Neural progenitor cell (in vitro differentiated cells): ENCODE measurements at places on chromosomes 13 and 19.

DNA sequence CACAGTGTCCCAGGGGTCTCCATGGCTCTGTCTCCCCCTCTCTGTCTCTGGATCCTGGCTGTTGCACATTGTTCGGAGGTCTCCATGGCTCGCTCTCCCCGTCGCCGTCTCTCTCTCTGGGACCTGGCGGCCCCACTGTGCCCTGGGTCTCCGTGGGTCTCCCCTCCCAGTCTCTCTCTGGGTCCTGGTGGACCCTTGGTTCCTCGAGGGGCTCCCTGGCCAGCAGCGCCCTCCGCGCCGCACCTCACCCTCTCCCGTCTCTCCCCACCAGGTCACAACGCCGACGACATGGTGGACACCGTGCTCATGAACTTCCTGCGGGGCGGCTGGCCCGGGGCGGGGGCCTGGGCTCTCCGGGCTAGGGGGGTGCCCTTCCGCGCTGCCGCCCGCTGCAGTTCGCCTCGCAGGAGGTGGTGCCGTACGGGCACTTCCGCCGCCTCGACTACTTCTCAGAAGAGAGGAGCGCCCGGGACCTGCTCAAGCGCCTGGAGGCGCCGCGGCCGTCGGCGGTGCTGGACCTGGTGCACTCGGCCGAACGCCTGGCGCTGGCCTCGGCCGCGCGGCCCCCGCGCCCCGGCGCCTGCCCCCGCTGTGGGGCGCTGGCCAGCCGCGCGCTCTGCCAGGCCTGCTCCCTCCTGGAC is 29.1 kb downstream of the SIGLEC5 start:
- no peaks in the 10 kb centered on the region for H3K36me3 ChIP-seq
- no peak overlapping the region for H3K4me3 ChIP-seq
- no peak overlapping the region for H3K27ac ChIP-seq
- no peak for DNase-seq

GRCh38 chr13:33919120-33919519 is 101.2 kb downstream of the RFC3 start:
- no peaks in the 10 kb centered on the region for H3K27me3 ChIP-seq
- H3K36me3 ChIP-seq, result no peaks in the 10 kb centered on the region
- peaks cover 7% of the 10 kb centered on the region for H3K4me1 ChIP-seq
- no peak for DNase-seq

DNA sequence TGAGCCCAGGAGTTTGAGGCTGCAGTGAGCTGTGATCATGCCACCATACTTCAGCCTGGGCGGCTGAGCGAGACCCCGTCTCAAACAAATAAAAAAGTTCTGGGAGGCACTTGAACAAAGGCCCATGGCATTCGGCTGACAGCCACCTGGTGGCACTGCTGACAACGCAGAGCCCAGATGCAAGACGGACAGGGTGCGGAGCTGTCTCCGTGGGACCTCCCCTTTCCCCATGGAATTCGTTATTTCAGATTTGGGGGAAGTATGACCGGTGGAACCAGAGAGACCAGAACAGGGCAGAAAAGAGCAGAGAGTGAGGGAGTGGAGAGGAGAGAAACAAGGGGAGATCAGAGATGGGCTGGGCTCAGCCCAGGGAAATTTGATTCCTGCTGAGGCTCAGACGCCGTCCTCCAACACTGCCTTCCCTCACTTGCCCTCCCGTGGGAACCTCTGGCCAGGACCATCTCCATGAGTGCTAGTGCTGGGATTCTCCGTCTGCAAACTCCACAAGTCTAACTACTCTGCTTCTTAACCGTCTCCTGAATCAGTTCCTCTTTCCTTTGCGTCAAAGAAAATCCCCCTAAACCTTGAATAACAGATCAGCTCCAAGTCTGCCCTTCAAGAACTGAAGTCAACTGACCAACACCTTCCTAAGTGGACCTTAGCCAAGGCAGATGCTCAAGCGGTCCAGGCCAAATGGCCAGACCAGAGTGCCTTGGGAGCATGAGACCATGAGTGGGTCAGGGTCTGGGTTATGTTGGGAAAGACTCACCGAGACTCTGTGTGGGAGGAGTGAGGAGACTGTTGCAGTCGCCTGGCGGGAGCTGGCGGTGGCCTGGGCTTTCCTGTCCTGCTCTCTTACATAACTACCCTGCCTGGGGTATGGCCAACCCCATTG is 11.9 kb upstream of the ATF5 start:
- no peak overlapping the region for H3K4me3 ChIP-seq
- peak; percentile 49 for DNase-seq
- no peaks in the 10 kb centered on the region for H3K27me3 ChIP-seq
- no peaks in the 10 kb centered on the region for H3K4me1 ChIP-seq
- no peaks in the 10 kb centered on the region for H3K36me3 ChIP-seq

DNA sequence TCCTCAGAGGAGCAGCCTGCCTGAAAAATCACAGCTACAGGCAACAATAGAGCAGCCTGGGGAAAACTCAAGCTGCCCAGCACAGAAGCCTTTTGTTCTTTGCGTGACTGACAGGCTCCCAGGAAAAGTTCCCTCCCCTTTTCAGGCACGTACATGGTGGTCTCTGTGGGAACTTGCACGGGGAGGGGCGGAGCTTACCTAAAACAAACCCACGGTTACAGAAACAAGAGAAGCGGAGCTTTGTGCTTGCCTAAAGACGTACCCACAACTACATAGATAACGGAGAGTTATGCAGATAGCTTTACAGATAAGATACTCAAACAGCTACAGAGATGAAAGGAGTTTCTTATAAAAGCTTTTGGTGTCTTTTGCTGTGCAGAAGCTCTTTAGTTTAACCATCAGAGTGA is 11.4 kb downstream of the ETFB start:
- H3K27ac ChIP-seq, result peak overlapping the region; percentile 78
- no peaks in the 10 kb centered on the region for H3K27me3 ChIP-seq
- peak overlapping the region; percentile 29 for H3K4me3 ChIP-seq
- H3K4me1 ChIP-seq, result peaks cover 13% of the 10 kb centered on the region
- no peaks in the 10 kb centered on the region for H3K36me3 ChIP-seq
- peak; percentile 94 for DNase-seq

DNA sequence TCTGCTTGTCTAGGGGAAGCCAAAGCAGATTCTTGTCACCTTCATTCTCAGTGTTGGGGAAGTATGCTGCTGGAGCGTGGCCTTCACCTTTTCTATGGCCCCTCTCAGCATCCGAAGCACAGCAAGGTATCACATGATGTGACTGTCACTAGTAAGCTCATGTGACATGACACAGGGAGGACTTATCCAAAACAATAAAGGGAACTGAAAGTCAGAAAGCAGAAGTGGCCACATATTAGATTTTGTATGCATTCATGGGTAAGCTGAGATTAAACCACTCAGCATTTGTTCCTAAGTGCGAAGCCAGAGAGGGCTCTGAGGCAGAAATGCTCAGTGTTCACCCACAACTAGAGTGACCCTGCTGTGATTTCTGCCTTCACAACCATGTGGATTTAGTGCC is 72.8 kb upstream of the PCDH8 start:
- DNase-seq, result no peak
- H3K27ac ChIP-seq, result no peak overlapping the region
- H3K36me3 ChIP-seq, result no peaks in the 10 kb centered on the region
- H3K4me3 ChIP-seq, result no peak overlapping the region

- no peak overlapping the region for H3K4me3 ChIP-seq
- DNase-seq, result peak; percentile 58
- peaks cover 12% of the 10 kb centered on the region for H3K4me1 ChIP-seq
- H3K27ac ChIP-seq, result no peak overlapping the region
- H3K27me3 ChIP-seq, result peaks cover 41% of the 10 kb centered on the region
- no peaks in the 10 kb centered on the region for H3K36me3 ChIP-seq
Measured at GRCh38 chr13:40668335-40668734, 1.9 kb upstream of the FOXO1 start.

GRCh38 chr13:99220199-99220935 is 19.7 kb downstream of the UBAC2 start:
- H3K27ac ChIP-seq, result no peak overlapping the region
- no peaks in the 10 kb centered on the region for H3K27me3 ChIP-seq
- peaks cover 28% of the 10 kb centered on the region for H3K4me1 ChIP-seq
- no peak for DNase-seq
- no peaks in the 10 kb centered on the region for H3K36me3 ChIP-seq
- H3K4me3 ChIP-seq, result no peak overlapping the region

DNA sequence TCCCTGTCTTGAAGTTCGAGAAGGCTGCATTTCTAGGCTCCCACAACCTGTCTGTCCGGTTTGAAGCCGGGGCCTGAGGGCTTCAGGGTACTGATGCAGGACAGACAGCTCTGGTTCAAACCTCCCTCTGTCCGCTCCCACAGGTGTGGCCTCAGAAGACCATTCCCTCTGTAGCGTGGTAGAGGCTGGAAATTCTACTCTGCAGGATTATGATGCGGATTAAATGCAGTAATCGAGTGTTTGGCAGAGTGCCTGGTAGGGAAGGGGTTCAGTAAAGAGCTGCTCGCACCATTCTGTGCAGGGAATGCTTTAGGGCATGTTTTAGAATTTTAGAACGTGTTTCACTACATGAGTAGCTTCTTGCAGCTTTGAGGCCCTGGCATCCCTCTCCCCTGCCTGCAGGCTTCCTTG is 30.5 kb downstream of the PPP1R37 start:
- H3K27ac ChIP-seq, result no peak overlapping the region
- no peaks in the 10 kb centered on the region for H3K4me1 ChIP-seq
- no peaks in the 10 kb centered on the region for H3K36me3 ChIP-seq
- no peak for DNase-seq
- H3K4me3 ChIP-seq, result no peak overlapping the region
- no peaks in the 10 kb centered on the region for H3K27me3 ChIP-seq

DNA sequence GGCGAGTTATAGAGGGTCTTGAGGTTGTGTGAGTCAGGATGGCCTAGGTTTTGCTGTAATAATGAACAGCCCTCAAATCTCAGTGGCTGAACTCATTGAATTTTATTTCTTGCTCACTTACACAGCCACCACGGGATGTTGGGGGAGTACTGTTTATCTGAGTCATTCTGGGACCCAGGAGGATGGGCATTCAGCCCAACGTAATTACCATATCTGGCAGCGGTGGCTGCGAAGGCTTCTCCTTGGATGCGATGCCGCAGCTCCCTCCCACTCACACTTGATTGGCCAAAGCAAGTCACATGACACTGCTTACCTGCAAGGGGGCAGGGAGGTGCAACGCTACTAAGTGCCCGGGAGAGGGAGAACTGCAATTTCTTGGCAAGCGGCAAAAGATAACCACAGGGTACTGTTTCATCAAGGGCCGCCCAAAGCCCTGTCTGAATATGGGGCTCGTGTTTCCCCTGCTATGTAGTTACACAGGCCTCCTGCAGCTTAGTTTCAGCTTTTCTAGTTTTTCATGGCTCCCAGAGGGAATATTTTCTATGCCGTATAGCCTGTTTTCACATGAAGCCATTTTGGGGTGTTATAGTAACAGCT is 19.9 kb downstream of the ZSWIM9 start:
- H3K36me3 ChIP-seq, result no peaks in the 10 kb centered on the region
- no peaks in the 10 kb centered on the region for H3K4me1 ChIP-seq
- no peak overlapping the region for H3K4me3 ChIP-seq

- H3K36me3 ChIP-seq, result no peaks in the 10 kb centered on the region
- H3K27ac ChIP-seq, result no peak overlapping the region
- no peaks in the 10 kb centered on the region for H3K4me1 ChIP-seq
- DNase-seq, result no peak
- no peak overlapping the region for H3K4me3 ChIP-seq
Measured at GRCh38 chr13:75704927-75705288, 68.8 kb downstream of the LMO7 start.

- H3K36me3 ChIP-seq, result no peaks in the 10 kb centered on the region
- no peak overlapping the region for H3K27ac ChIP-seq
- peaks cover 100% of the 10 kb centered on the region for H3K27me3 ChIP-seq
- no peak overlapping the region for H3K4me3 ChIP-seq
Measured at GRCh38 chr19:49437231-49437630, 4.1 kb downstream of the SLC17A7 start.

- no peak overlapping the region for H3K27ac ChIP-seq
- peaks cover 27% of the 10 kb centered on the region for H3K36me3 ChIP-seq
- DNase-seq, result no peak
- H3K27me3 ChIP-seq, result no peaks in the 10 kb centered on the region
Measured at GRCh38 chr19:20558571-20558970, 7.0 kb downstream of the ZNF737 start.

DNA sequence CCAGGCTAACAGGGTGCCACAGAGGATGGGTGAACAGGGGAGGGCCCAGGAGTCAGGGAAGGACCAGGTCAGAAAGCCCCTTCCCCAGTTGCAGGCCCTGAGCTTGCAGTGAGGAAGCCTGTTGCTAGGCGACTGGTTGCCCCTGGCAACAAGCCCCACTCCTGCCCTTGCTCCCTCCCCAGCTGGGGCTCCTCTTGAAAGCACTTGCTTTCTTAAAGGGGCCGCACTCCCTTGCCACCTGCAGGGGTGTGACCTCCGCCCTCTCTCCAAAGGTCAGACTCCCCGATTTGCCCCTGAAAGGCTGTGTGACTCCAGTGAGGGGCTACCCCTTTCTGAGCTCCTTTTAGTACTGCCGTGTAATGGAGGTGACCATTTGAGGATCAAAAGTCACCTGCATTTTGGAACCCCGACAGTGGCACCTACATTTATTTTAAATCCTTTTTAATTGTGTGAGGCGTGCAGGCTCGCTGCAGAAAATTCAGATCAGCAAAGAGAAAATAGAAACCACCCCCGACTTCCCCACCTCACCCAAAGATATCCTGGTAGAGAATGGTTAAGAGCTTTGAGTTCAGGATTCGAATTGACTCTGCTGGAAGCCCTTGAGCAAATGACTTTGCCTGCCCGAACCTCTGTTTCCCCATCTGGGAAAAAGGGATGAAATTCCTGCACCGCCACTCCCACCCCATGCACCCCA is 4.8 kb downstream of the FCHO1 start:
- DNase-seq, result peak; percentile 94
- H3K4me1 ChIP-seq, result peaks cover 14% of the 10 kb centered on the region
- H3K27me3 ChIP-seq, result no peaks in the 10 kb centered on the region
- H3K27ac ChIP-seq, result no peak overlapping the region
- H3K4me3 ChIP-seq, result no peak overlapping the region

DNA sequence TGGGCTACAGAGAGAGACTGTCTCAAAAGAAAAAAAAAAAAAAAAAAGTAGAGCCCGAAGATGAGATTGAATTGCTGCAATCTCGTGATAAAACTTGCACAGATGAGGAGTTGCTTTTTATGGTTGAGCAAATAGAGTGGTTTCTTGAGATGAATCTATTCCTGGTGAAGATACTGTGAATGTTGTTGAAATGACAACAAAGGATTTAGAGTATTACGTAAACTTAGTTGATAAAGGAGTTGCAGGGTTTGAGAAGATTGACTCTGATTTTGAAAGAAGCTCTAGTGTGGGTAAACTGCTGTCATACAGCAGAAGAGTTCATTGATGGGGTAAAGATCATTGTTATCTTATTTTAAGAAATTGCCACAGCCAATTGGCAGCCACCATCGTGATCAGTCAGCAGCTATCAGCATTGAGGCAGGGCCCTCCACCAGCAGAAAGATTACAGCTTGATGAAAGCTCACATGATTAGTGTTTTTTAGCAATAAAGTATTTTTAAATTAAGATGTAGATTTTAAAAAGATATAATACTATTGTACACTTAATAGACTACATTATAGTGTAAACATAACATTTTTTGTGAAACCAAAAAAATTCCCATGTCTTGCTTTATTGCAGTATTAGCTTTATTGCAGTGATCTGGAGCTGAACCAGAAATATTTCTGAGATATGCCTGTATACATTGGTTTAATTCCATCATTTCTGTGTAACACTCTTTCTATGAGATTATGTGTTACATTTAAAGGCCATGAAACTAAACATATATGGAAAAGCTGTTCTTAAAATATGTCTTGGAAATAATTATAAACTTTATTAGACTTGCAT is 43.1 kb downstream of the ZMYM2 start:
- H3K36me3 ChIP-seq, result peaks cover 54% of the 10 kb centered on the region
- DNase-seq, result no peak
- H3K27ac ChIP-seq, result no peak overlapping the region
- H3K4me3 ChIP-seq, result no peak overlapping the region

- no peak overlapping the region for H3K27ac ChIP-seq
- H3K27me3 ChIP-seq, result no peaks in the 10 kb centered on the region
Measured at GRCh38 chr13:88063741-88064140, 392.6 kb downstream of the SLITRK5 start.

GRCh38 chr13:114157869-114158495 is 21.1 kb upstream of the CFAP97D2 start:
- H3K27ac ChIP-seq, result no peak overlapping the region
- no peak overlapping the region for H3K4me3 ChIP-seq
- H3K27me3 ChIP-seq, result no peaks in the 10 kb centered on the region
- H3K36me3 ChIP-seq, result no peaks in the 10 kb centered on the region
- H3K4me1 ChIP-seq, result peaks cover 2% of the 10 kb centered on the region
